ENCODE measurements at places on chromosomes 16 and 17.
A peak's percentile ranks its signal among the peaks of the same experiment; 100 is the strongest.

DNA sequence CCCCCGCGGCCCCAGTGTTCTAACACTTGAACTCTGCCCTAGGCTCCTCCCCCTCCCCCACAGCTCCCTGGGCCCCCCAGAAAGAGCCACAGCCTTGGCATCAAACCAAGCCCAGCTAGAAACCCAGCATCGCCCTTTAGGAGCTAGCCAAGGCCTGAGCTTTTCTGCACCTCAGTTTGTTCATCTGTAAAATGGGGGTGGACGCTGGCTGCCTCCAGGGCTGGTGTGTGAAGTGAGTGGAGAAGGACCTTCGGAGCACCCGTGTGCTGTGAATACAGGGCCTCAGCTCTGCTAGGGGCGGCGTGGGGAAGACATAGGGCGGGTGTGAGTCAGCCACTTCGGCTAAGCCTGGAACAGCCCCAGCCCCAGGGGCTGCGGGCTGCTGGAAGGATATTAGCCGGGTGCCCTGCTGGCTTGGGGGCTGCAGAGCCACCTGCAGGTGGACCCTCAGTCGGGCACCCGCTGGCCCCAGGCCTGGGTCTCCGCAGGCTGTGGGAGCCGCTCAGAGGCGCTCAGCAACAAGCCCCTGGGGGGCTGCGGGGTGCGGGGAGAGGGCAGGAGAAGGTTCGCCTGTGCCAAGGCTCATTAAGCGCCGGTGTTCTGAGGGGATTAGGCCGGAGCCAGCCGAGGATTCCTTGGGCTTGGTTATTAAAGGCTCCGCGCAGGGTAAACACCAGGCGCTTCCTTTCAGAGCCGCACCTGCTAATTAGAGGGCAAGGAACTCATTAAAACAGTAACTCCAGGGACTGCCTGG is 217.0 kb upstream of the CIBAR2 start:
- DNase-seq = no peak

DNA sequence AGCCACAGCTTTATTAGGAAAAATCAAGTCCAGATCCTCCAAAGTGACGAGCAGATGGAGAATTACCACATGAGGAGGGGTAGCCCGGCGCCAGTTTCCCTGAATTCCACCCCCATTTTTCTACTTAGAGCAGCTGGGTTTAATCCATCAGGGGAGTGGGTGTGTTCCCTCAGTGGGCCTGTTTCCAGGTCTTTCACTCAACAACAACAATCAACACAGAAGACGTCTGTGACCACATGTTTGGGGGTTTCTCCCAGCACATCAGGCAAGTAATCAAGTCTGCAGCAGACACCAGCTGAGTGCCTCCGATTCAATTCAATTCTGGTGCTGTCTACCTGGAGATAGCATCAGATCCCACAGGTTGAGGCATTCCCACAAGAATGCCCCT is 6.8 kb downstream of the SLC6A2 start:
- no peak for DNase-seq

GRCh38 chr17:41329279-41329948 is 13.9 kb upstream of the KRTAP17-1 start:
- peak; percentile 33 for DNase-seq

DNA sequence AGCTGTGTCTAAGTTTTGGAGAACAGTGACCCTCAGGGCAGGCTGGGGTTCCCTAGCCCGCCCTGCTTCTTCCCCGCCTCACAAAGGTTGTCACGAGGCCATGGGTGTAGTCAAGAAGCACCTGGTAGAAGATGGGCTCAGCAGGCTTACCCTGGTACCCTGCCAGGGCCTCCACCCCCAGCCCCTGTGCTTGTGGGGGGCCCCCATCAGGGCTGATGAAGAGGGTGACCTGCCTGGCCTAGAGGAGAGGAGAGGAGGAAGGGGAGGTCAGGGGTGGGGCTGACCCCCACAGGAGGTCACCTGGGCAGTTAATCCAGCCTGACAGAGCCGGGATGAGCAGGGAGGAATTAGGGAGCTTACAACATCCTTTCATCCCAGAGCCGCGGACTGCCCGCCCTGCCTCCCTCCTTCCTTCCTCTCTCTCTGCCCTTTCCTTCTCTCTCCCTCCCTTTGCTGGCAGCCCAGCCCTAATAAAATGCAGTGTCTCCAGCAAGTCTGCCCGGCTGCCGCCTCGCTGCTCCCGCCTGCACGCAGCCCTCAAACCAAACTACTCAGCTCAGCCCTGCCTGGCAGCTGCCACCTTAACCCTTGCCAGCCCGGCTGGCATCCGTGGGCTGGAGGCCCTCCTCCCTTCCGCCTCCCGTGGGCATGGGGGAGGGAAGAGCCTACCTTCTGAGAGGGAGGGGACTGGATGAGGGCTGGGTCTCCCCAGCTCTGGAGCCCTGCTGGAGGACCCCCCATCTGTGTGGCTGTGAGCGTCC is 7.2 kb downstream of the DLX3 start:
- no peak for DNase-seq

GRCh38 chr16:281660-282255 is 1.2 kb upstream of the PDIA2 start:
- DNase-seq = no peak

DNA sequence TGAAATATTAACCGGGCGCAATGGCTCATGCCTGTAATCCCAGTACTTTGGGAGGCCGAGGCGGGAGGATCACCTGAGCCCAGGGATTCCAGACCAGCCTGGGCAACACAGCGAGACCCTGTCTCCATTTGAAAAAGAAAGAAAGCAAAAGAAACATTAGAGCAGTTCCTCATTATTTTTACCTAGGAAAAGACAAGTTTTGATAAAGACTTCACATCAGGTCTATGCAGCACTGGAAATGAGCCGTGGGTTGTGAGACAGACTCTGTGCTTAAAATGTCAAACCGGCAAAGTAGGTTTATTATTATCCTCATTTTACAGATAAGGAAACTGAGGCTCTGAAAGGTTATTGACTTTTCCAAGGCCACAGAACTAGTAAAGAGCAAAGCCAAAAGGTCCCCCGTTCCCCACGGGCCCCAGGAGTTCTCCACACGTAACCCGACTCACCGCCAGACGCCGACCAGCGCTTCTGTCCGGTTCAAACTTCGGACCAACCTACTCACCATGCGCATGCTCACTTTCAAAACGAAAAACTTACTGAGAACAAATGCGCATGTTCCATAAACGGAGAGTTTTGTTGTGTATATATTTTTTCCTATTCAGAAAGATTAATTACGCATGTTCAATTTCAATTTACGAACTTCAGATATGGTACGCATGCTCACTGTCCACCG is 356 bp downstream of the TUBD1 start:
- DNase-seq = no peak

DNA sequence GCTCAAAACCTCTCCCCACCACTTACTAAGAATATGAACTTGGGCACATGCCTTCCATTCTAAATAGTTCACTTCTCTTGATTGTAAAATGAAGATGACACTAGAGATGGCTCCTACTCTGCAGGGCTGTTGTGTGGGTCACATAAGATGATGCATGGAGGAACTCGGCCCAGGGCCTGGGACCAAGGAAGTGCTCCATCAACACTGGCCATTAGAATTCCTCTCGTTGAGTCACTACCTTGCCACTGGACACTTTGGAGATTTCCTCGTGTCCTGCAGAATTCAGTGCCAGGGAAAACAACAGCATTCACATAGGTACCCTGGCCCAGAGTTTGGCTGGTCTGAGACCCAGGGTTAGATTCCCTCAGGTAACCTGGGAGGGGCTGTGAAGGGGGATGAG is 18.6 kb downstream of the HNF1B start:
- no peak for DNase-seq

GRCh38 chr16:88673716-88674379 is 11.0 kb upstream of the MVD start:
- DNase-seq = no peak

Measured in CD4-positive, alpha-beta T cell treated with Interleukin-1 beta for 1 hour (primary cell).